ENCODE measurements at places on chromosomes 2 and 18. TPM values are rescaled to one million over a fixed set of nuclear protein-coding genes. Genes with fewer than 3 reads are reported as not detected.

GRCh38 chr2:156423674-156424282 is 12.4 kb upstream of the GPD2 start:
- peaks cover 19% of the 10 kb centered on the region for H3K27me3 ChIP-seq
- H3K27ac ChIP-seq, result no peak overlapping the region
- no peaks in the 10 kb centered on the region for H3K4me1 ChIP-seq
- H3K36me3 ChIP-seq, result no peaks in the 10 kb centered on the region

DNA sequence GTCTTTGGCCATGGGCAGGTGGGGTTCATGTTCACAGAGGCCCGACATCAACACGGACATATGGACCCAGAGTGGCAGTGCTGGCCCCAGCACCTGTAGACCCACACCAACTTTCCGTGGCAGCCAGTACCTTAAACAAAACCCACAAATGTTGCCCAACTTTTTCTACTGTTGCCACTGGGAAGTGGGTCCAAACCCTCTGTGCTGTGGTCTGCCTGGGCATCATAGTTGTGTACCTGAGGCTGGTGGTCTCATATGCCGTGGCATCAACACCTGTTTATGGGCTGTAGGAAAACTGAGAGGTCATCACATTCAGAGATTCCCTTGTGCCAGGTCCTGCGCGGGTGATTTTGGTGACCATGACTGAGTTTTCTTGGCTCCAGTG is 79.9 kb downstream of the SH3RF3 start:
- peaks cover 69% of the 10 kb centered on the region for H3K27me3 ChIP-seq
- DNase-seq, result no peak
- no peak overlapping the region for H3K4me3 ChIP-seq
- H3K36me3 ChIP-seq, result no peaks in the 10 kb centered on the region
- no peak overlapping the region for H3K27ac ChIP-seq

- H3K4me3 ChIP-seq, result no peak overlapping the region
- H3K27me3 ChIP-seq, result peaks cover 6% of the 10 kb centered on the region
- no peaks in the 10 kb centered on the region for H3K36me3 ChIP-seq
Measured at GRCh38 chr2:149651229-149651628, 63.7 kb upstream of the MMADHC start.

DNA sequence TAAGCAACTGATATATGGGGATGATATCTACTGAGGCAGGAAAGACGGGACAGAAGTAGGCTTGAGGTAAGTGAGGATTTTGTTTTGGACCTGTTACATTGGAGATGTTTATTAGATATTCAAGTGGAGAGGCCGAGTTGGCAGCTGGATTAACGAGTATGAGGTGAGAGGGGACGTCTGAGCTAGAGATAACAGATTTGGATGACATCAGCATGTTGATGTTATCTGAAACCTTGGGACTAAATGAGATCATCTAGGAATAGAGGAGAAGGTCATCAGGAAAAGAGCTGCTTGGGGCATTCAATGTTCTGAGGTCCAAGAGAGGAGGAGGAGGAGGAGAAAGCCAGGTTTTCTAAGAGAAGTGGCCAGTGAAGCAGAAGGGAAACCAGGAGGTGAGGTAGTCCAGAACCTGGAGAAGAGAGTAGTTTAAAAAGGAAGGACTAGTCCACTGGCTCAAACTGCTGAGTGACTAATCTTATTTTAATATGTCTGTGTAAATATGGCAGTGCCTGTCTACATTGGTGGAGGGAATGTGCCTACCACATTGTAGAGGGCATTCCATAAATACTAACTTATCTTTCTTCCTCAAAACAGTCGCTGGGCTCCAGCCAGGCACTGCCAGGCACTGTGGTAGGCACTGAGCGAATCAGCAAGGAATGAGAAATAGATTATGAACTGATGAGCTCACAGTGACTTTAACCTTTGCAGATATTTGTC is 488.3 kb downstream of the DLGAP1 start:
- peaks cover 5% of the 10 kb centered on the region for H3K27me3 ChIP-seq
- no peak overlapping the region for H3K27ac ChIP-seq
- H3K4me1 ChIP-seq, result no peaks in the 10 kb centered on the region
- DNase-seq, result no peak

DNA sequence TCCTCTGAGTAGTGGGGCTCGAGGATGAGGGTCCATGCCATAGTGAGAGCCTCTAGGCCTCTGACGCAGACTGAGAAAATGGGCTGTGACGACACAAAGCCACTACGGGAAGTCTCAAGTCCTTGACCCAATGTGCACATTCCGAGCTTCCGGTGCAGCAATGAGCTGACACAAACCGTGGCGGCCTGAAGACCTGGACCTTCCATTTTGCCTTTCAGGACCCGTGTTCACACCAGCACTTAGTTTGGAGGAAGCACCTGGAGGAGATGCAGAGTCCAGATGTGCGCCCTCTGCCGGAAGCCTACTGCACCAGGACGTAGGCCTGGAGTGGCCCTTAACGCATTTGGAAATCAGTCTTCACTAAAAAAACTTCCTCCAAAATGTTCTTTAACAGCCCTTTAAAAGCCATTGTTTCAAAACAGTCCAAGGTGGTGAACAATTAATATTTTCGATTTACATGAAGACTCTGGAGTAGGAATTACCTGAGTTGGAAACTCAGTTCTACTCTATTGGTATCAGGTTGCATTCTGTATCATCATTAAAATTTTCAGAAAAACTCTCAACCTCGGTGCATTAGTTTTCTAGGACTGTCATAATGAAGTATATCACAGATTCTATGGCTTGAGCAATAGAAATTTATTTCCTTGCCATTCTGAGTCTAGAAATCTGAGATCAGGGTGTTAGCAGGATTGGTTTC is 33.9 kb downstream of the BMP10 start:
- no peak overlapping the region for H3K4me3 ChIP-seq
- peak overlapping the region; percentile 6 for H3K27ac ChIP-seq
- DNase-seq, result peak; percentile 75
- peaks cover 12% of the 10 kb centered on the region for H3K4me1 ChIP-seq
- no peaks in the 10 kb centered on the region for H3K27me3 ChIP-seq
- H3K36me3 ChIP-seq, result no peaks in the 10 kb centered on the region

DNA sequence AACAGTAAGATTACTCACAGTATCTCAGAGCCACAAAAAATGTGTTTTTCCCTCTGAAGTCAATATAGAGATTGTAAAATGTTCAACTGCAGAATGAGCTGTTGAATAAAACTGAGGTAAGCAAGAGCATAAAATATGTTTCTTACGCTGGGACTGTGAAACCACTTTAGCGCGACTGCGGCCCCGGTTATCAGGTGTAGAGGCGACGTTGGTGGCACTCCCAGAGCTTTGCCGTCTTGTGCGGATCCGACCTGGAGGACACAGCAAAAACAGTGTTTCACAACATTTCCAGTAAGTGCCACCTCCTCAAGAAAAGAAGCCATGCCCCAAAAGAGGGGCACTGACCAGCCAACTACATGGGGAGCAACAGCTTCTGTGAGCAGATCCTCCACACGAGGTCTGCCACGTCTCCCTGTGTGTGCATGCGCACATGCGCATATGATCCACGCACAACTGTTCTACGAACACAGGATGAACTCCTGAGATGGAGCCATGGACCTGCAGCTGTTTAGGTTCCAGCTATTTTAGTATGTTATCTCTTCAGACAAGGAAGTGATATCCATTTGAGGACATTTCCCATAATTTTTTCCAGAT is 100.7 kb upstream of the RNU4ATAC start:
- H3K27ac ChIP-seq, result no peak overlapping the region
- H3K27me3 ChIP-seq, result no peaks in the 10 kb centered on the region
- peaks cover 18% of the 10 kb centered on the region for H3K36me3 ChIP-seq
- H3K4me3 ChIP-seq, result no peak overlapping the region
- H3K4me1 ChIP-seq, result no peaks in the 10 kb centered on the region

The REEP1 gene
- total RNA-seq, result not detected

The PDIA6 gene
- 76.0 TPM for total RNA-seq

The TMBIM1 gene
- total RNA-seq, result 71.5 TPM

All from activated naive CD8-positive, alpha-beta T cell treated with anti-CD3 and anti-CD28 coated beads, Interleukin-2, amount 10 ng/mL, durations not matched to agents 7 days and 5 days (primary cell).